Amniotic stem cell (primary cell): ENCODE measurements at places on chromosomes 6 and 20.

DNA sequence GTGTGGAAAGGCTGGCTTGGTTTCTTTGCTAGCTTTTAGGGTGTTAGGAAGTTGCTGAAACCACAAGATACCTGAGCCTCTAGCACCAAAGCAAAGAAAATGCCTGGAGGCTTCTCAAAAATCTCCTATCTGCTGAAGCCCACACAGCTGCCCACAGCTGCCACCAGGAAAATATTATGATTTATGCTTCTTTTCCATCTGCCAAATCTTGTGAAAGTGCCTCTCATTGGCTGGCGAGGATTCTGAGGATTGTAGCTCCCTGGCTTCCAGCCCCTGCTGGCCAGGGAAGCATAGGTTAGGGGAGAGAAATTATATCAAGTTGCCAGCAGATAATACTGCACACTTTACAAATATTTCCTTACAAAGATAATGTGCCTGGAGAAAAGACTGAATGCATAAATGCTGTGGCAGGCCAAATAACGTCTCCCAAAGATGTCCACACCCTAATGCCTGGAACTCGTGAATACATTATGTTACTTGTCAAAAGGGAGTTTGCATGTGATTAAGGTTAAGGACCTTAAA is 98.4 kb downstream of the MRPL14 start:
- DNase-seq, result no peak

- DNase-seq, result no peak
Measured at GRCh38 chr6:56230976-56231566, 16.3 kb downstream of the COL21A1 start.

DNA sequence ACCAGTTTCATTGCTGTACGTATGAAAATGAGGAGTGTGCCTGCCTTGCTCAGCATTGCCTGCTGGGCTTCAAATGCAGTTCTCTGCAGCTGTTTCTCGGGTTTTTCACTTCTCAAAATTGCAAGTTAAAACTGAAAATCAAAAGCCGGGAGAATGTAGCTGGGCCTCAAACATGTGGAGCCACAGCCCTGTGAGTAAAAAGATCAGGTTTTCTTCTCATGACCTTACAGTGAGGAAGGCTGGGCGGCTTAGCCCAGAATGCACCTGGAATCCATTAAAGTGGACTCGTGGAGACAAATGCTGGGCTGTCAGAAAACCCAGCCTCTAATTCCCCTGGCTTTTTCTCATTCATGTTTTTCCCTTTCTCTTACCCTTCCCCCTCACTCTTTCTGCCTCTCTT is 34.4 kb downstream of the DSE start:
- no peak for DNase-seq

DNA sequence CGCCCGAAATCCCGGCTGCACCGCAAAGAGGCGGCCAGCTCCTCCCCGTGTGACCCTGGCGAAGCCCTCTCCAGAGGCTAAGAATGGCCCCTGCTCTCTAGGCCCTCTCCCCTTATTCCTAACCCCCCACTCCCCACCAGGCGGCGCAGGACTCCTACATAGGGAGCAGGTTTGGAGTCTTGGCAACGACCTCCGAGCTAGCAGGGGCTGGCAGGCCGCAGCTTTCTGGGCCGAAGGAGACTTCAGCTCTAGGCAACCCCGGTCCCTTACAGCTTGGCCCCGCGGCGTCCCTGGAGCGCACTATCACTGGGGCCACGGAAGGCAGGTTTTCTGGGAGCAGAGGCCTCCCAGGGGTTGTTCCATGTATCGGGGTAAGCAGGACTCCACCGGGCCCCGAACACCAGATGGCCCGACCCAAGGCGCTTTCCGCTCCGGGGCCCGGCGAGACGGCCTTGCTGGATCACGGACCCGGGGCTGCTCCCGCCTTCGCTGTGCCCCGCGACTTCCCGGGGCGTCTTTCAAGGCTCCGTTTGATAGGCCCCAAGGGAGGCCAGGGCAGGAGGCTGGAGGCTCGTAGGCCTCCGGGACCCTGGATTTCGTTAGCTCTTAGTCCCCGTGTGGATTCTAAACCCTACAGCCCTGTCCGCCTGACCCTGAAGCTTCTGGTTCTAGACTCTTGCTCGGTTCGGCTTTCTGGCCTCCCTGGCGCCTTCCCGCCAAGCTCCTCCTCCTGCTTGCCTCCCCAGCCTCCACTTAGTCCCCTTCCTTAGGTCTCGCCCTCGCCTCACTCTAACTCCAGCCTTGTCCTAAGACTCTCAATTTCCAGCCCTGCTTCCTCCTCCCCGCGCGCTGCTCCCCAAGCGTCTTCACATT is 1.9 kb downstream of the SLC32A1 start:
- DNase-seq, result no peak

DNA sequence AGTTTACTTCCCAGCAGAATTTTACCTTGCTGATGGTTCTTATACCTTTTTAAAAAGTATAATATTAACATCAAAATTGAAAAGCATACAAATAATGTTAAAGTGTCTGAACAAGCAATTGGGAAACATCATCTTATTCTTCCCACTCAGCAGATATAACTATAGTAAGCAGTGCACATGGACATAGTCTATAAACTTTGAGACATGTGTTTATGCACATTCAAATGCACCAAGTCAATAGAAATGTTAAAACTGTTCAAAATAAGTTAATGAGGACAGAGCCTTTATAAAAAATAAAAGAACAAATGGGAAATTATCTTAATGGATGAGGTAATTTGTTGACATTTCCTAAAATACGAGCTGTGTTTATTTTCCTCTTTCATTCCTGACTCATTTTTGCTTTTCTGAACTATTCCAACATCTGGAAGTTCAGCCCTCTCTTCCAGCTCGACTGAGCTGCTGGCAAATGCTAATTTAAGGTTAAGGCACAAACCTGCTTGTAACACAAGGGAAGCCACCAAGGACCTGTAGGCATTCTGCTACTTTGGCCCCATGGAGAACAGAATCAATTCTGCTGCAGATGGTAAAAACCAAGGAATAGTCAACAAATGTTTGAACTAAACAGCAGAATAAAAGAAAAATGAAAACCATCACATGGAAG is 110.3 kb upstream of the MAP3K4 start:
- DNase-seq, result no peak

DNA sequence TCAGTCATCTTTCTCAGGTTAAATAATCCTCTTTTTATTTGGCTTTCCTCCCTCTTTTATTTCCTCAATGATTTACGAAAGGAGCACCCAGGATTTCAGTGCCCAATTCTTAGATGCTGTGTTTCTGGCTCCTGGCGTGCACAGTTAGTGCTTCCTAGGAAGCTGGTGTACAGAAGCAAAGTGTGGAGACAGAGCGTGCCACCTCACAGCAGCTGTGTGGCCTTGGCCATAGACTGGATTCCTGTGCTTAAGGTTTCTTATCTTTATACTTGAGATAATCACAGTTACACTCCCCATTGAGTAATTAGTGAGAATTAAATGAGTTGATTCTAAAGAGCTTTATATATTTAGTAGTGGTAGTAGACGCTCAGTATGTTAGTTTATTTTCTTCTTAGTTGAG is 39.7 kb upstream of the GJA1 start:
- no peak for DNase-seq

DNA sequence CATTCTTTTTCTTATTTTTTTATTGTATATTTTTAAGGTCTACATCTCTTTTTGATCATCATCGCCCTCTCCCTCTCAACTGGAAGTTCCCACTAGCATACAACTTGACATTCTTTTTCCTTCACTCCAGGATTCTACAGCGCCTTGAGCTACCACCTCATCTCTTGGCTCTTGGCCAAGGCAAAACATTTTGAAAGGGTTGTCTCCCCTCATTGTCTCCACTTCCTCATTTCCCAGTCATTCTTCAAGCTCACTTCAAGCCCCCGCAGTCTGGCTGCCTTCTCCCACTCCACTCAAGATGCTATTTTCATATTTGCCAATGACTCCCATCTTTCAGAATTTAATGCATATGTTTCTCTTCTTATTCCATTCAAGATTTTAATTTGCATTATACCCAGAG is 63.0 kb downstream of the OPN5 start:
- no peak for DNase-seq

DNA sequence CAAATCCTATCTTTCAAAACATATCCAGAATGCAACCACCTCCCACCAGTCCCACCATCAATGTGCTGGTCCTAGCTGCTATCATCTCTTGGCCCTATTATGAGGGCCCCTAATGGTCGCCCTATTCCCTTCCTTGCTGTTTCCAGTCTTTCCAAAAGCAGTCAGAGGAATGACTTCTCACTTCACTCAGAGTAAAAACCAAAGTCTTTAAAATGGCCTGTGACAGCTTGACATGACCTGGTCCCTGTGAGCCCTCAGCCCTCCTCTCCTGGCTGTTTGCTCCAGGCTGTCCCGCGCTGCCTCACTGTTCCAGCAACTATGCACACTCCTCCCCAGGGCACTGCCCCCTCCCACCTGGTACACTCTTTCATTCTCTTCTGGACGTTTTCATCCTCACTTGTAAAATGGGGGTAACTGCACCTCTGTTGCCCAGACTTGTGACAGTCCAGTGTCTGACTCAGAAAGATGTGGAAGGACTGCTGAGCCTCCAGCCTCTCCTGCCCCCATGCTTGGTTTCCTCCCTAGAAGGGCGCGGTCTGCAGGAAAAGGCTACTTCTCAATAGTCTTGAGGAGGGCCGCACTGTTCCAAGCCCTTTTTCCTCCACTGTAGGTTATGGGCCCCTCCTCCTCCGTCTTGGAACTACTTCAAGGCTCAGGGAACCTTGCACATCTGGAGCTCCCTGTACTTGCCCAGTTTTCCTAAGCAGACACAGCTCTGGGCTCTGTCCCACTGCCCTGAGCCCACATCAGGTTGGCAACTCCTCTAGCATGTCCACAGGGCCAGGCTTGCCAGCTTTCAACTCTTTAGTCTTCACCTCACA is 64.7 kb downstream of the MYH7B start:
- DNase-seq, result no peak

- DNase-seq, result no peak
Measured at GRCh38 chr6:14361956-14362587, 244.5 kb downstream of the CD83 start.

DNA sequence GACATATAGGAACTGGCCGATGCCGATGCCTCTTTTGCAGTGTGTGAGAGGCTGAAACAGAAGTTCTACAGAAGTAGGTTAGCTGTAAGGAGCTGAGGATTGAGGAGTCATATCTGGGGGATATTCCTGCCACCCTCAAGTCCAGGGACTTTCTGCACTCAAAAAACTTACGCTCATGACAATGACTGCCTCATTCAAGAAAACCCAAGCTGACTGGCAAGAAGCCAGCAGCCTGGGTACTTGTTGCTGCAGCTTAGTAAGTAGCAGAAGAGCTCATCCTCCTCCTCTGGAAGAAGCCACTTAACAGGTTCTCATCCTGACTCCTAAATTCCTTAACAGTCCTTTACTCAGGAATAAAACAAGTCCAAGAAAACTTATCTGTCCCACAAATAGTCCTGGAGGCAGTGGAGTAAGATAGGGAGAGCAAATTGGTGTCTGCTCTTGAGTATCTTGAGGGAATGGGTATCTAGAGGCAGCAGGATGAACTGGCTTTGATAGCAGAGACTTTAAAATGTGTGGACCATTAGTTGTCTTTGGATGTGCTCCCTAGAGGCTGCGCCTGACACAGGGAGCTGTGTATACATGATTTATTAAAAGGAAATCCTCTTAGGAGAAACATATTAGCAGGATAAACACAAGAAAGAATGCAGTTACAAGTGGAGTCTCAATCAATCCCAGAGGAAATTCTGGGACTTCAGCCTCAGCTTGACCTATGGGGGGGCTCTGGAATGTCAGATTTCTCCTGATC is 7.4 kb downstream of the CALHM5 start:
- DNase-seq, result no peak

DNA sequence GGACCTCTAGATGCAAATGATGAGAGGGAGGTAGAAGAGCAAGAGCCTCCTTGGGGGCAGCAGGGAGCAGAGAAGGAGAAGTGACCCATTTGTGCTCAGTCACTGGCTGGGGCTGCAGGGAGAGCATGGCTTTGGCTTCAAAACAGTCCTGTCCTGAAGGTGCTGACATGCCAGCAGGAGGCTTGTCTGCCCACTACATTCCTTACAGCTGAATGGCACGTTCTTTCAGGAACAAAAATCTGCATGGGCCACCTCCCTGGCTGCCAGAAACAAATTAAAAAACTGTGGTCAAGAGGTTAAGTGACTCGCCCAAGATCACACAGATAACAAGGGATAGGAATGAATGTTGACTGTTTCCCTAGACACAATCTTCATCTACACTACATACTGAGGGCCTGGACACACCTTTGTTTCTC is 188.8 kb downstream of the HIVEP2 start:
- DNase-seq, result no peak

DNA sequence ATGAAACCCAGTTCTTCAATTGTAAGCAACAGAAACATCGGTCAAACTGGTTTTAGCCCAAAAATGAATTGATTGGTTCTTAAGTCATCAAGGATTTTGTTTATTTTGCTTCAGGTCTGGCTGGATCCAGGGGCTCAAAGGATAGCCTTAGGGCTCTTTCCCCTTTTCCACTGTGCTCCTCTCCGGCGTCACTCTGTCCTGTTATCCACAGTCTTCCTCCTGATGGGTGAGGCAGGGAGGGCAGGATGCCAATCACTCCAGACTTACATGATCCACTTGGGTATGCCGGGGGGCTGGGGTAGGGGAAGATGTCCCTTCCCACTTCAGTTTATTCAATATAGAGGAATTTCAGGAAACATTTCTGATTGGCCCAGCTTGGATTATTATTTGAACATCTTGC is 40.0 kb downstream of the PLAGL2 start:
- no peak for DNase-seq

- no peak for DNase-seq
Measured at GRCh38 chr20:51310216-51310615, 232.3 kb downstream of the NFATC2 start.

GRCh38 chr20:53565254-53565653 is 28.4 kb downstream of the ZNF217 start:
- no peak for DNase-seq

- DNase-seq, result no peak
Measured at GRCh38 chr6:153966001-153966400, 73.0 kb upstream of the OPRM1 start.

DNA sequence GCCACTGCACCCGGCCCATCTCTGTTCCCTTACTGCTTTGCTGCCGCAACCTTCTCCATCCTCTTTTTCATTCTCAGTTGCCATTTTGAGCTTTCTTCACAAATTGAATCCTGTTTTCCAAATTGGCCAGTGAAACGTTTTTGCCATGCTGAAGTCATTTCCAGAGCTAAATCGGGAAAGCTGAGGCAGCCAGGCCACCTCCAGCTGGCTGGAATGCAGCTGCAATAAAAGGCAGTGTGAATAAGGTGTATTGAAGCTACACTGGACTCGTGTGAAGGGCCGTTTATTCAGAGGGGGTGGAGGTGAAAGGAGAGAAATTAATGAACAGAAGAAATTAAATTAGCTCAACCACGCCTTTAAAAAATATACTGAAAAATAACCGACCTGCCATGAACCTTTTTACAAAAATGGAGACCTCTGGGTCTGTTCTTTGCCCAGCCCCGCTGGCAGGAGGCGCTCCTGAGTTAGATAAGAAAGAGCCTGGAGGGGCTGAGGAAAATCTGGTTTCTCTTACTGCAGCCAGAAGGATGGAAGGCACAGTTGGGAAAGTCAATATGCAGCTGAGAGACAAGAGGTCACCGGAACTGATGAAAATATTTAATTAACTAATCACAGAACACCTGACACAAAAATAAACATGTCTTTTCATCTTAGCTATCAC is 283.9 kb downstream of the FOXC1 start:
- no peak for DNase-seq
